ENCODE measurements at places on chromosomes 7 and 10.

- no peak for DNase-seq
Measured at GRCh38 chr7:131786204-131786603, 229.8 kb upstream of the PODXL start.

- no peak for DNase-seq
Measured at GRCh38 chr7:157612009-157612663, 275.3 kb downstream of the DNAJB6 start.

DNA sequence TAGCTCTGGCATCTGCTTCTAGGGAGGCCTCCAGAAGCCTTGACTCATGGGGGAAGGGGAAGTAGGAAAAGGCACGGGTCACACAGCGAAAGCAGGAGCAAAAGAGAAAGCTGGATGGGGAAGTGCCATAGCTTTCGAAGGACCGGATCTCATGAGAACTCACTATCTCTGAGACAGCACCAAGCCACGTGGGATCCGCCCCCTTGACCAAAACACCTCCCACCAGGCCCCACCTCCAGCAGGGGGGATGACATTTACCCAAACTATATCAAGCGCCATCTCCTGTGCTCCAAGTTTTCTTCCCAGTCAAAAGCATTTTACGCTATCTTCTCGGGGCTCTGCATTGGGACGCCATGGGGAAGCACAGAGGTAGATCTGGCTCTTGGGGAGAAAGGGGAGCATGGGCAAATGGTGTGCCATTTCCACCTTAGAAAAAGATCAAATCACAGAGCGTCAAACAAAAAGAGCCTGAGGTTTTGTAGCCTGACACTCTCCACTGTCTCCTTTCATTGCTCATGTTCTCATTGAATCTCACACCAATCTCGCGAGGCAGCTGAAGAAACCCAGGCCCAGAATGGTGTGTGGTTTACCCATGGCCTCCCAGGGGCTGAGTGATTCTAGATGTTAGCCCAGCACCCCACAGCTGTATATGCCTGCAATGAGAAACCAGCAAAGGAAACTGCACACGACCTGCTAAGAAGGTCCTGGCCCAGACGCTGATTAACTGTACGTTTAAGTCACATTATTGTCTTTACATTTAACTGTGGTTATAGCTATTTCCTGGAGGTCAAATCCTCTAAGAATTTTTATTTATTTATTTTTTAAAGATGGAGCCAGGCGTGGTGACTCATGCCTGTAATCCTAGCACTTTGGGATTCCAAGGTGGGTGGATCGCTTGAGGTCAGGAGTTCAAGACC is 8.1 kb upstream of the OLAH start:
- DNase-seq: no peak

DNA sequence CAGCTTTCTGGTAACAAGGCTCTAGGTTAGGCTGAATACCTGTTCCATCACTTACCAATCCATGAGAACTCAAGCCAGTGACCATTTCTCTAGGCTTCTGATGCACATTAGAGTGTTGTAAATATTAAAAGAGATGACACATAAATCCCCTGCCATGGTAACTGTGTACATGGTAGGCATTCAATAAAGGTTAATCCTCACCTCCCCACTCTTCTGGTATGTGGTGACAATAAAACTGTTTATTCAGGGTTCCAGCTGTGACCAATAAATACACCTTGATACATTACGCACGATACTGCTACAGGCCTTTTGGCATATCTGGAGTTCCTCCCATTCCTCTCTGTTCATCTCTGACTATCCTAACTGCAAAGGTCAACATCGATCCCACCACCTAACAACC is 171.9 kb downstream of the SRPK2 start:
- DNase-seq: no peak

GRCh38 chr7:148939128-148939755 is 55.2 kb upstream of the EZH2 start:
- DNase-seq: no peak

DNA sequence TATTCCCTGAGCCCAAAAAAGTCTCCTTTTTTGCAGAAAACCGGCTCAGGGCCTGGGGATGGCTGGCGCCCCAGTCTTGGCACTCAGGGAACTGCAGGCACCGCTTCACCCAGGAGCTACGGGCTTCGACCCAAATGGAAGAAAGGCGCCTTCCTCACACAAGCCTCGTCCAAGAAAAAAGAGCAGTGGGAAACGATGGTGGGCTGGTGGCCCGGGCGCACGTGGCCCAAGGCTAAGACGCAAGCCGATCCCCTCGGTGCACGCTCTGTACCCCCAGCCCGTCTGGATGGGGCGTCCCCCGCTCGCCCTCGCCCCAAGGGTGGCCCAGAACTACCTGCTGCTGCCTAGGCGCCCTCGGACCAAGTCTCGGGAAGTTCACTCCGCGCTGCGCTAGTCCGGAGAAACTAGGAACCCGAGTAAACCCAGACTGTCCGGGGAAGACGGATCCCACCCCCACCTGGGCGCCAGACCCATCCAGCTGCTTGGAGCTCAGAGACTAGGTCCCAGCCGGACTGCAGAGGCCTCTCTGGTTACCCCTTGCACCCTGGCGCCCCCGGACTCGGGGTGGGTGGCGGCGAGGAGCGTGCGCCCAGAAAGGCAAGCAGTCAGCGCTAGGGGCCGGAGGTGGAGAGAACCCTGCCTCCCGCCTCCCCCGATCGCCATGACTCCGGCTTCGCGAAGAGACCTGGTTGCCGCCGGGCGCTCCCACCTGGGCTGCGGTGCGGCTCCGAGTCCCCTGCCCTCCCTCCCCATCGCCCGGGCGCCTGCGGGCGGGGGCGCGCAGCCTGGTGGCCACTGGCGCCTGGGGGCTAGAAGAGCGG is 76.4 kb downstream of the CALN1 start:
- DNase-seq: no peak

- no peak for DNase-seq
Measured at GRCh38 chr7:70797109-70797514, 334.8 kb upstream of the GALNT17 start.

- DNase-seq: no peak
Measured at GRCh38 chr7:40213856-40214255, 79.1 kb downstream of the SUGCT start.

DNA sequence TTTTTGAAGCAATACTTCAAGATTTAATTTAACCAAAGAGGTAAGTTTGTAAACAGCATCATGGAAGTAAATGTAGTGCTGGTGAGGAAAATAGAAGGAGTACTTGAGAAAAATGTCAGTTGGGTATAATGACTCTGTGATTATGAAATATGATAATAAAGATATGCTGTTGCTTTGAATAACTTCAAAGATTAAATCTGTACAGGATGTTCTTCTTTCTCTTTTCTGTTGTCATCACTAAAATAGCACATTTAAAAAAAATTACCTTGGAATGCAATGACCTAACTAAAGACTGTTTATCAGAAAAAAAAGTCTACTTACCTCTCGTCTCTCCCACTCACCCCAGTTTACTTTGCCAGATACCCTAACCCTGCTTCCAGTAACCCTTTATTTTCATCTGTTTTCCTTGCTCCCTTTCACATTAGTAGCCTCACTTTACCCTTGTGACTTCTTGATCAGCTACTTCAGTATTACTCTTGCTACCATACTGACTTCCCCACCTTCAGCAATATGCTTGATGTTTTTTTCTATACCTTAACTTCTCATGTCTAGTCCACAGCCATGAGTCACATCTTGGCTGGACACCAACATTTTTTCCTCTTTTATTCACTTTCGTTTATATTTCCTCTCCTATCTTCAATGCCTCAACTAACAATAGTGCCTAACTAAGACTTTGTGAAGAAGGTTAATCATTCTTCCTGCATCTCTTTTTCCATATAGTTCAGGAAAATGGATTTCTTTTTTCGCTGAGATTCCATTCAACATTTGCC is 29.7 kb upstream of the TAS2R16 start:
- no peak for DNase-seq

GRCh38 chr10:118901906-118902305 is 127.6 kb upstream of the NANOS1 start:
- no peak for DNase-seq

DNA sequence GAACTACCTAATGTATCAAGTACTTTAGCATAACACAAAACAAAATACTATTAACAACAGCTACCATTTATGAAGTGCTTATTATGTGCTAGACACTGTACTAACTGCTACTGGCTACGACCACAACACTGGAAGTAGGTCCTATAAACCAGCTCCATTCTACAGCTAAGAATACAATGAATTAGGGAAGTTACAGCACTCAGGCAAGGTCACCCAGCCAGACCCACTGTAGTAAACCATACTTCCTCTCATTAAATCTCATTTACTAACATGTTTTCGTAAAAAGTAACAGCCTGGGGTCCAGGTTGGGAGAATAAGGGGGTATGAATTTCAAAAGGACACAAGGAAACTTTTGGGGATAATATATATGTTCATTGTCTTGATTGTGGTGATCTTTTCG is 25.4 kb downstream of the NAPEPLD start:
- DNase-seq: no peak

DNA sequence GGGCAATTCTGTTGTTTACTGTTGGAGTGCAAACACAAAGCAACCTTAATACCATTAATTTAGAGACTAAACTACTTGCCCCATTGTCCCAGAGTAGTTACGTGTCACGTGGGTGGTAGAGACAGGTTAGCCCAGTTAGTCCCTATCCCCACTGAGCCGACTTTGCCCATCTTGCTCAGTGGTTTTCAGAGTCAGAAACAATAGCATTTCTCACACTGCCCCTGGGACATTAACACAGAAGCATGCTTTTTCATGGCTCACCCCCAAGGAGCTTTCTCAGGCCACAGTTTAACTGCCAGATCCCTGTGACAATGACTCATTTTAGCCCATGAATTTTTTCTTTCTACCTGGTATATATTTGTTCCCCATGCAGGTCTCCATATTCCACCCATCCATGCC is 271.0 kb downstream of the POU6F2 start:
- no peak for DNase-seq

GRCh38 chr10:62380016-62380415 is 5.8 kb downstream of the ZNF365 start:
- no peak for DNase-seq

DNA sequence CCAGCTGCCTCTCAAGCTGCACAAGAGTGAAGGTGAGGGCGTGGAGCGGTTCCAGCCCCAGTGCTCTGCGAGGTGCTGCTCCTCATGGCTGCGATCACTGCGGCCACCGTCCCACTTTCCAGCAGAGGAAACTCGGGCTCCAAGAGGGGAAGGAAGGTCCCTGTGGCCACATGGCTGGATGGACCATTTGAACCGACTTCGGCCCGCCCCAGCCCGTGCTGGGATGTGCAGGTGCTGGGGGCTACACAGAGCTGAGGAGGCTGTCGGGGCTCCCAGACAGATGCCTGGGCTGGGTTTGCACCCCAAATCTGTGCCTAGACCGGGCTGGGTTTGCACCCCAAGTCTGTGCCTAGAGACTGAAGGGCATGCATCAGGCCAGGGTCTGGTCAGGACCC is 186.6 kb downstream of the DNAJB6 start:
- DNase-seq: no peak

- DNase-seq: no peak
Measured at GRCh38 chr10:27723436-27723835, 22.2 kb downstream of the MKX start.

DNA sequence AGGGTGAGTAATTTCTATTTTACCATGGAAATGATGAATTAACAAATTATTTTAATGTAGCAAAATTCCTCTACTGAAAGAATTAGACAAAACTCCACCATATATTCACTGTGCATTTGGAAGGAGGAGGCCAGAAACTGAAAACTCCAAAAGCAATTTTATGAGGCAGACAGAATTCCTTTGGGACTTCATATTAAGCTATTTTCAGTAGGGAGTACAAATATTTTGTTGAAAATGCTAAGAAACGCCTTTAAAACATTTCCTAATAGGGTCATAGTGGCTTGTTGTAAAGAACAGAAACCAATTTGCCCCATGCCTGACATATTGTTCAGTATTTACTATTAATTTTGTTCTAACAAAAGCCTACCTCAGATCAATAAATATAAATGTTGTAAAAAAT is 117.8 kb downstream of the TES start:
- DNase-seq: no peak

GRCh38 chr10:119483001-119483400 is 59.5 kb downstream of the RGS10 start:
- no peak for DNase-seq

GRCh38 chr10:131981429-131982184 is at the start of gene BNIP3:
Gene BNIP3, minus strand, starts transcription at chr10:131981923. Its CDS starts 117 bp downstream, at chr10:131981806.
- DNase-seq: peak; percentile 94

- no peak for DNase-seq
Measured at GRCh38 chr7:79401254-79401653, 52.2 kb downstream of the MAGI2 start.

DNA sequence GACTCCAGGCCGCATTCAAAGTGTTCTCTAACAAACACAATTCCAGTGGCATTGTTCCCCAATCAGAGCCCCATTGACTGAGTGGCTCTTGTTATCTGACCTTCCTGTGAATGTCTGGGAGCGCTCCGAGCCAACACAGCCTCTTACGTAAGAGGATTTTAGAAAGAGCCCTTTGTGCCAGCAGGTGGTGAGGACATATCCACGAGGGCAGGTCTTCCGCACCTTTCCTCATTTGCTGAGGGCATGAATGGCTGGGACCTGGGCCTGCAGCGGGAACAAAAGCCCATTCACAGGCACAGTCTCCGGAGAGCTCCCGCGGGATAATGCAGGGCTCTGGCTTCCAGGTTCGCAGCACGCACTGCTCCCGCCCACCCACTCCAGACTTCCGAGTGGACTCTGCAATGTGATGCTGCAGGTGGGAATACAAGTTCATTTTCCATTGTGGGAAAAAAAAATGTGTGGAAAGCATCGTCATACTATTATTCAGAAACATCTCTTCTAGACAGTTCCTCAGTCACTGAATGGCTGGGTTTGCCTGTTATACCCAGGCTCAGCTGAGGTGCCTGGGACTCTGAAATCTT is 295.0 kb upstream of the IGFBP3 start:
- DNase-seq: no peak

DNA sequence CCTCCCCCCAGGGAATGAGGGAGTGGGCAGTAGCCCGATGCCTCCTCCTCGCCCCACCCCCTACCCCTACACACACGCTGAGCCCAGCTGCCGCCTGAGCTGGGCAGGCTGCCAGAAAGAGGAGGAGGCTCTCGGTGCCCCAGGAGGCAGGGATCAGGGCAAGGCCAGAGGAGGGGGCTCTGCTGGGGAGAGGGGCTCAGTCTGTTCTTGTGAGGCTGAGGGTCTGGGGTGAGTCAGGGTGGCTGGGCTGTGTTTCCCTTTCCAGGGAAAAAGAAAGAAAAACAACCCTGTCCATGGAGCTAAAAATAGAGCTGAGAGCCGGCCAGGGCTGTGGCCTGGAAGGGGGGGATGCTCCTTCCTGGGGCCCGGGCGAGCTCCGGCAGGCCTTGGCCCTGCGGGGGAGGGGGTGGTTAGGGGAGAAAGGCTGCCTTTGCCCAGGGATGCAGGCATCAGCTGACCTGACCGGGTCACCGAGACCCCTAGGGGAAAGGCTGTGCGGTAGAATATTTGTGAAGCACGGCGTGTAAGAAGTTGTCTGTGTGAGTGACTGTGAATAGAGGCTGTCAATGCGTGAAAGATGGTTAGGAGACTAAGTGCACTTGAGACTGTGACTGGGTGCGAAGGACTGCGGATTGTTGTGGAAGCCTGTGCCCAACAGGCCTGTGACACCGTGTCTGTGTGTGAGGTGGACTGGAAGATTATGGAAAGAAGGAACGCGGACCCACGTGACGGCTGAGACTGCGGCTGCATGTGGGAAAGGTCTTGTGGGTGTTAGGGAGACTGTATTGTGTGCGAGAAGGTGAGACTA is 1.2 kb upstream of the LZTS2 start:
- DNase-seq: peak; percentile 48

GRCh38 chr7:33757050-33757449 is 148.3 kb upstream of the BMPER start:
- no peak for DNase-seq

Data from T-helper 17 cell (primary cell).